Right hindlimb (tissue), 1 donor: ENCODE measurements at places on chromosomes 5 and 9.

GRCh38 chr5:72587661-72588308 lies 80.6 kb upstream of the ZNF366 start:
- DNase-seq: no peak

GRCh38 chr5:15807248-15807647 lies 307.3 kb downstream of the FBXL7 start:
- DNase-seq: no peak

DNA sequence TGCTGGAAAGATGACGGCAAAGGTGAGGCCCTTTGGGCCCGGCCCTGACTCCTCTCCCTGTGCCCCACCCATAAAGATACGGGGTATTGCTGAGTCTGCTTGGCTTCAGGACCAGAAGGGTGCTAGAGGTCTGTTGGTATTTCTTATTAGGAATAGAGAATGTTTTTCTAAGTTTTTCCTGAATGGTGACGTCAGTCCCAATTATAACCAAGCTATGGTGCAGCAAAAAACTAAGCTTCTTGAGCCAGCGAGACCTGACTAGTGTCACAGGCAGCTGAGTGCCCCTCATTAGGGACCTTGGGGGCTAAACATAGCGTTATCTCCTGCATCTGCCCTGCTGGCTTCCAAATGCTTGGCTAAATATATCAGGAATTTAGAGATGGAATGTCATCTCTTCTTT lies 151.0 kb upstream of the TBC1D2 start:
- DNase-seq: no peak

DNA sequence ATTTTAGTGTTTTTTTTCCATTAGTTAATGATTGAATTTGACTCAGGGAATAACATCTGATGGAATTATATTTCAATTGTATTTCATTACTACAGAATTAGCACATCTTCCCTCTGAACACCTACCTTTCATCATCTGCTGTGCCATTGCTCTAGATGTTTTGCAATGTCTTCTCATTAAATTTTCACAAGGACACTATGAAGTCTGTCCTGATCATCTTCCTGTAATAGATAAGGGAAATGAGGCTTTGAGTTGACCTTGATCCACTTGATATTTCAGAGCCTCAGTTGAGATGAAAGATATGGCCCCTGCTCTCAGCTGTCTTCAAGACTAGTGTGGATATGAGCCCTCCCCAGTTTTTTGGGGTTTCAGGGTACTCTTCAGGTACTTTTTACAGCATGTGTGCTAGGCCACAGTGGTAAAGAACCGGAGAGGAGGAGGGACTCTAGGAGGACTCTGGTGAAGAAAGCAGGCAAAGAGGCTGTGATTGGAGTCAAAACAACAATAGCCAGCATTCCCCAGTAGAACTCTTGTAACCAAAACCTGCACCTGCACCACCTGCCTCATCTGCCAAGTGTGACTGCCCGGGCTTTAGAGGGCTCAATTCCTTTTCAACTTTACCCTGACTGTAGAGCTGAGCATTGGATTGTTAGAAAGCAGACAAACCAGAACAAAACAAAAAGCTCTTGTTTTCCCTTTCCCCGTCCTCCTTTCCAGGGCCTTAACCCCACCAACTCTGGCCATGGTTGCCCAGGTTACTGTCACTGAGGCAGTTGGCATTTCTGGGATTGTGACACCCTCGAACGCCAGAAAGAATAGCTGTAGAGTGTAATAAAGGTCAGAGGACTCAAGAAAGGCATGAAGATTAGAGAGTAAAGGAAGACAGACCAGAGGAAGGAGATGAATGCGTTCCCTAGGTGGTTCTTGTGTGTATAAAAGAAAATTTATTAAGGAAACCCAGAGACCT lies 56.3 kb downstream of the ERAP1 start:
- DNase-seq: no peak

DNA sequence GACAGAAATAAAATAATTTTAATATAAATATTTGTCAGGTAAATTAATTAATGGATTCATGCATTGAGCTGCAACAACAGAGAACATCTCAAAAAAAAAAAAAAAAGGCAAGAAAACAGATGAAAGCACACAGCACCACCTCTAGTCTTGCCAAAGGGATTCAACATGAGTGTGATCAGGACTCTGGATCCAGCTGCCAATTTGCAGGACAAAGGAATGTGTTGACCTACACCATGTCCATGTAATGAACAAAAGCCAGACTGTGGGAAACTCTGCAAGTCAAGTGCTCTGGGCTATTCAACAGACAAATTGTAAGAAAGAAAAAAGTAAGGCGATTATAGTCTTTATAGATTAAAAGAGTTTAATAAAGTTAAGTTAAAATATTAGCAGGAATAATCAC lies 769.3 kb downstream of the TLR4 start:
- DNase-seq: no peak

DNA sequence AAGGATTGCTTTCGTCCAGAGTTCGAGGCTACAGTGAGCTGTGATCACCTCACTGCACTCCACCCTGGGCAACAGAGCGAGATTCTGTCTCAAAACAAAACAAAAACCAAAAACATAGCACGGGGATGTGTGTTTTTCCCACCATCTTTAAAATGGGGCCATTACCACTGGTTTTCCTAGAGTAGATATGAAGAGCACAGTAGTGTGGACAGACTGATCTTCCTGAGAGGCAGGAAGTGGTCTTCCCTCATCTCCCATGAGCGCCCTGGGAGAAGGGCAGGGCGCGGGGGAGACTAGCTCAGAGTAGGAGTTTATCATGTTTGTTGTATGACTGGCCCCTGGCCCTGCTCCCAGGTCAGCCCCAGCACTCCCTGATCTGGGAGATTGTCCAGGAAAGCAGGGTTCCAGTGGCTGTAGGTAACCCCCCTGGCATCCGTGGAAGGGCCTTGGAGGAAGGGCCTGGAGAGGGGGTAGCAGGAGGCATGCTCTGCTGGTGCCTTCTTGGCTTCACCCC lies 2.3 kb downstream of the SUSD3 start:
- no peak for DNase-seq

DNA sequence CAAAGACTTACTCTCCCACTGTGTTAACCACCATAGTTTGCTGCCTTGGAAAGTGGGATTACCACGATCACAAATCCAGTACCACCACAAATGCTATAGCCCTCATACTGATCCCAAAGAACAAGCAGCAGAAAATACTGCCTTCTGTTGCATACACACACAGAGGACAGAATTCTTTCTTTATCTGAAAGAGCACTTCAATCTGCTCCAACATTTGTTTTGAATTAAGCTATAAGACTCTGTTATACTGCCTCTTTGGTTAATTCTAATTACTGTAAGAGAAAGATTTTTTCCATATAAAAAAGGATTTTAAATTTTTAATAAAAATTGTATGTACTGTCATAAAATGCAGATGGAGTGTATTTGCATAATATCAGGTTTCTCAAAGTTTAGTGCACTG lies 69.8 kb downstream of the YIPF5 start:
- no peak for DNase-seq

DNA sequence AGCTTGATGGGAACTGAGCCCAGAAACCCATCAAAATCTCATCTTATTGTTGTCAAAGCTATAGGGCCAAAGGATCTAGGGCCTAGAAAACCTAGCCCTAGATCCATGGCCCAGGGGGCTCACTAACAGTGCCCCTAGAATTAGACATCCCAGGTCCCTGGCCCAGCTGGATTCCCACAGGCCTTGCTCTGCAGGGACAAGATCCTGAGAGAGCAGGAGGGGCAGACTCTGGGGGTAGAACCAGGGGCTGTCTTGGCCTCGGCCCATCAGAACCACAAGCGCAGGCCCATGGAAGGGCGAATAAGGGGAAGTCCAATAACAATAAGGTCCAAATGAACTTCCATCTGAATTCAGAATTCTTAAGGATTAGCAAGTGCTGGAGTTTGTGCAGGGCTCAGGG lies 69.6 kb downstream of the IL6ST start:
- DNase-seq: no peak

DNA sequence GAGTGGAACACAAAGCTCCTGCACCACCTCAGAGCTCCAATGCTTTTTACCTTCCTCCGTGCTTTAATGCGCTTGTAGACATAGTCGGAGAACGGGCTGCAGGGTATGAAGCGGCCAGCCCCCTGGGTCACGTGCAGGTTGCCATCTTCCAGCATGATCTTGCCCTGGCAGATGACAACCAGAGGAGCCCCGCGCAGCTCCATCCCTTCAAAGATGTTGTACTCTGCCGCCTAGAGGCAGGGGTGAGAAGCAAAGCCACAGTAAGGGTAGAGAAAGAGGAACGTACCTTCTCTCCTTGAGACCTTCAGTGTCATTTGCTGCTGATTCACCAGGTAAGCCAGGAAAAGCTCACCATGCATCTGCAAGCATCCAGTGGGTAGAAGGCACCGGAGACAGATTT lies 112.3 kb downstream of the DPYSL3 start:
- no peak for DNase-seq

GRCh38 chr5:168851902-168852321 lies 272.7 kb upstream of the PANK3 start:
- peak; percentile 55 for DNase-seq

GRCh38 chr5:122439645-122440044 lies 127.6 kb downstream of the SNCAIP start:
- DNase-seq: no peak

- DNase-seq: no peak
These were observed 46.3 kb upstream of the BOD1 start for GRCh38 chr5:173662581-173663351.

DNA sequence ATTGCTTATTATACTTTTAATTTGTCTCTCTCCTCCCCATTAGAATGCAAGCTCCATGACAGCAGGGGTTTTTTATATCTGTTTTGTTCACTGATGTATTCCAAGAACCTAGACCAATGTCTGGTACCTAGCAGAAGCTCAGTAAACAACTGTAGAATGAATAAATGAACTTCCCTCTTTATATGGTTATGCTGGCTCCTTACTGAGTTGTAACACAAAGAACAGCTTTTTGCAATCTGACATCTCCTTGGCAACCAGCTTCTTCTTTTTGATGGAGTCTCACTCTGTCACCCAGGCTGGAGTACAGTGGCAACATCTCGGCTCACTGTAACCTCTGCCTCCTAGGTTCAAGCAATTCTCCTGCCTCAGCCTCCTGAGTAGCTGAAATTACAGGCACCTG lies 13.6 kb downstream of the TRMO start:
- no peak for DNase-seq

- DNase-seq: peak; percentile 63
These were observed 666 bp downstream of the SNX30 start for GRCh38 chr9:112751056-112751795.

- DNase-seq: no peak
These were observed 95.9 kb downstream of the UGCG start for GRCh38 chr9:111992523-111992922.

GRCh38 chr5:53871775-53872174 lies 311.3 kb downstream of the NDUFS4 start:
- DNase-seq: no peak

DNA sequence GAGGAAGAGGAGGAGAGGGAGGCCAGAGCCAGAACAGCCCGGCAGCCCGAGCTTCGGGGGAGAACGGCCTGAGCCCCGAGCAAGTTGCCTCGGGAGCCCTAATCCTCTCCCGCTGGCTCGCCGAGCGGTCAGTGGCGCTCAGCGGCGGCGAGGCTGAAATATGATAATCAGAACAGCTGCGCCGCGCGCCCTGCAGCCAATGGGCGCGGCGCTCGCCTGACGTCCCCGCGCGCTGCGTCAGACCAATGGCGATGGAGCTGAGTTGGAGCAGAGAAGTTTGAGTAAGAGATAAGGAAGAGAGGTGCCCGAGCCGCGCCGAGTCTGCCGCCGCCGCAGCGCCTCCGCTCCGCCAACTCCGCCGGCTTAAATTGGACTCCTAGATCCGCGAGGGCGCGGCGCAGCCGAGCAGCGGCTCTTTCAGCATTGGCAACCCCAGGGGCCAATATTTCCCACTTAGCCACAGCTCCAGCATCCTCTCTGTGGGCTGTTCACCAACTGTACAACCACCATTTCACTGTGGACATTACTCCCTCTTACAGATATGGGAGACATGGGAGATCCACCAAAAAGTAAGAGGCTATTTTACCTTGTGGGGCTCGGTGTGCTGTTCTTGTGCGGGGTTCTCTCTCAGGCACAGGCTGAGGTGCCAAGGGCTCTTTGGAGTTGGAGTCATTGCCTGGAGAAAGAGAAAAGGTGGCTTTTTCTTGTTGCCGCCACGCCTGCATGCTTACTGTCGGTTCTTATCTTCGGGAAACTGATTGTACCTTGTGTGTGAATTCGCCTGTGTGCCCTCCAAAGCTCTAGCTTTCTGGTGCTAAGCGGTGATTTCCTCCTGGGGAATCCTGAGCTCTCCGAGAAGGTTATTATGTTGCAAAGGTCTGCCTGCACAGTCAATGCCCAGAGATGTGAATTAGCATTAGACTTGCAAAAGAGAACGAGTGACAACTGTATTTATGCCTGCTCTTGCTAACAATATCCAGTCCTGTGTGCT lies at the start of gene ISL1:
ISL1 (plus strand) TSS at position 318 of the 991 bp plus-strand sequence; CDS start at position 542, 224 bp downstream.
- peak; percentile 89 for DNase-seq

- DNase-seq: no peak
These were observed 21.9 kb upstream of the PLIN2 start for GRCh38 chr9:19149230-19149629.

- DNase-seq: no peak
These were observed 60.8 kb downstream of the GCNT4 start for GRCh38 chr5:74991522-74991921.

DNA sequence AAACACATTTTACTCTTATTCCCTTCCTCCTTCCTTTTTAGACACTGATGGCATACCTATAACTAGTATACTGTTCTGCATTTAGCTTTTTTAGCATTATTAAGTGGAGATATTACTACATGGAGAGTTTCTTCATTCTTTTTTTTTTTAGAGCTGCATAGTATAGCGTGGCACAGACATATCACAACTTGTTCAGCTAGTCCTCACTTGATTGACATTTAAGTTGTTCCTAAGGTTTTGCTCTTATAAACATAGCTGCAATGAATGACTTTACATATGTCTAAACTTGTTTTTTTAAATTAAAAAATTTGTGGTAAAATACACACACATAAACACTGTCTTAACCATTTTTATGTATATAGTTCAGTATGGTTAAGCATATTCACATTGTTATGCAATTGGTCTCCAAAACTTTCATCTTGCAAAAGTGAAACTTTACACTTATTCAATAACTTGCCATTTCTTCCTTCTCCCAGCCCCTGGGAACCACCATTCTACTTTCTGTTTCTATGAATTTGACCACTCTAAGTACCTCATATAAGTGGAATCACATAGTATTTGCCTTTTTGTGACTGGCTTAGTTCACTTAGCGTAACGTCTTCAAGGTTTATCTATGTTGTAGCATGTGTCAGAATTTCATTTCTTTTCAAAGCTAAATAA lies 48.7 kb downstream of the ANKDD1B start:
- DNase-seq: no peak

DNA sequence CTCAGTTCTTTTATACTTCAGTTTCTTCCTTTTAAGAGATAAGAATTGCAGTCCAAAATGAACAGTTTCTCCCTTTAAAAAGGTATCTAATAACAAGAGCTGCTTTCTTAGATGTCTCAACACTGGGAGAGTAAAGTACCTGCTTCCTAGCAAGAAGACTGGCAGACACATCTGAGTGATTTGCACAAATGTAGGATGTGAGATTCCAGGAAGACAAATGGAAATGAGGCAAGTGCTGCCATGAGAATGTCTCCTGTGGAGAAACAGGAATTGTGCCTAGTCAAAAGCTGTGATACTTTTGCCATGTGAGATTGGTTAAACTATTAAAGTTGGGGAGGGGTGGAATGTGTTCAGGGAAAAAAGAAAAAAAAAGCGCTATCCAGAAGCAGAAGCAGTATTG lies 159.1 kb downstream of the HTR1A start:
- no peak for DNase-seq
